ENCODE measurements at places on chromosomes 13 and 19.

DNA sequence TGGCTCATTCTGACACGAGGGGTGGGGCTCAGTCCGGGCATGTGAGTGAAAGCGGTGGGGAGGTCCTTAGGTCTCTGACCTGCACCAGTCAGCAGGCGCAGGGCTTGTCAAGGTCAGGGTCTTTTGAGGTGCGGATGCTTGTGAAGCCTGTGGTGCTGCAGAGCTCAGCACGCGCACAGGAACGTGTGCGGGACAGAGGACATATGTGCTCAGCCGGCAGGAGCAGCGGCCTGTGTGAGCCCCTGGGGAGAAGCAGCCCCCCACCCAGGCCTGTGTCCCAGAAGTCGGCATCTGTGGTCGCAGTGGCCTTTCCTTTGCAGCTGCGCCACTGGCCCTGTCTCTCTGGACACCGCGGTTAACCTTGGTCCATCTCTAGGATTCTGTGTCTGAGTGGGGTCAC, 30.9 kb downstream of the ATP4B start:
- DNase-seq: no peak

- no peak for DNase-seq
Observed at GRCh38 chr19:16198370-16198651, 600 bp downstream of the AP1M1 start.

DNA sequence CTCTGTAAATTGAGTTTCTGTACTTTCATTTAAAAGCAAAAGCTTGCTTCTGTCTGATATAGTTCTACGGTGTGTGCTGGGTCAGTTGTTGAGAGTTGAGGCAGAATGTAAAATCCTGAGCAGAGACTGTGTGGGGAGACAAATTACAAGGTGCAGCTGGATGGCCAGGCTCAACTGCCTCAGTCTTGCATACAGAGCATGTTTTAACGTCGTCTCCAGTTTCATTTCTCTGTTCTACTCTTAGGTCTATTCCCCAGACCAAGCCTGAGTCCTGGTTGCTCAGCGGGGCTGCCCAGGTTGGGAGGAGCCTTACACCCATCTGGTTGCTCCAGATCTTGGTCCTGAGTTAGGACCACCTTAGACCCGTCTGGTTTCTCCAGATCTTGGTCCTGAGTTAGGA, 54.4 kb upstream of the MEDAG start:
- no peak for DNase-seq

DNA sequence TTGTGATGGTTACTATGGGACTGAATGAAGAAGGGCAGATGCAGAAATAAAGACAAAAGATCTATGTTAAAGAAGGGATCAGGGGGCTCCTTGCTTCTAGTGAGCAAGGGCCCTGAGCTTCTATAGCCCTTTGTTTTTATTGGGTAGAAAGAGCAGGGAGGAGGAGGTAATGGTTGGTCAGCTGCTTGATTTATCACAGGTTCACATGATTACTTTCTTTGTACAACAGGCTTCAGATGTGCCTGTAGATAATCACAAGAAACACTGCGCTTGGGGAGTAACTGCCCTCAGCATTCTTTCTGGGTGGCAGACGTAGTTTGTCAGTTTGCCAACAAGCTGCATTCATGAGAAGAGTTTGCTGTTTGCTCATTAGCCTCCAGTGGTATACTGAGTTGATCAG, 4.8 kb upstream of the ZNF439 start:
- peak; percentile 11 for DNase-seq

DNA sequence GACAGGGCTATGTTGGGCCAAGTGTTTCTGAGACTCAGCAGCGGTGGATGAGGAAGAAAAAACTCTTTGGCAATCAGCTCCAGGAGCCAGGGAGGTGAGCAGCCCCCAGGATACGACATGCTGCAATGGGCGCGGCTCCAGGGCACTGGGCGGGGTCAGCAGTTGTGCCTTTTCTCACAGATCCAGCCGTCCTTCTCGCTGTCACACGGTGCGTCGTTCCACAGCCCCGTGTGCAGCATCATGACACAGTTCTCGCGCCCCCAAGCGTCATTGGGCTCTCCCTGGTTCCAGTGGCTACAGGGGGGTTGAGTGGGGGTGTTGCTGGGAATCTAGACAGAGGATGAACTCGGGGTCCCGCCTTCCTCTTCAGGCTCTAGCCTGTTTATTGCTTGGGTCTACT, 2.7 kb downstream of the CLEC4G start:
- no peak for DNase-seq

GRCh38 chr19:7507884-7508283, 8.0 kb upstream of the ZNF358 start:
- DNase-seq: peak; percentile 36

- no peak for DNase-seq
Observed at GRCh38 chr13:100660761-100661160, 13.8 kb downstream of the TMTC4 start.

- DNase-seq: no peak
Observed at GRCh38 chr19:11581740-11582139, 4.3 kb upstream of the ACP5 start.

DNA sequence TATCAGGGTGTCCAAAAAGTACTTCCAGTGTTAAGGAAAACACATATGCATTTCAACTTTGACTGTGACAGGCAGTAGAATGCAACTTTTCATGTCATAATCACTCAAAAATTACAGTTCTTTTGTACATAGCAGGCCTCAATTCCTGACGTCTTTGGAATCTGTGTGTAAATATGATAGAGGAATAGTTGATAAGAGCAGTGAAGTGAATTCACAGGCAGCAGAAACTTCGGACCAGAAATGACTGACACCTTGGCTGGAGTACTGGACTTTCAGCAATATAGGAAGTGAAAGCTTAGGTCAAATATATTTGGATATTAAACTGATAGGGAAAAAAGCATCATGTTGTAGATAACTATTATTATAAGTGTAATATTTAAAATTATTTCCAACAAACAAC, 1741.2 kb upstream of the PCDH20 start:
- DNase-seq: no peak

GRCh38 chr19:3397266-3398022, 31.1 kb downstream of the NFIC start:
- no peak for DNase-seq

- no peak for DNase-seq
Observed at GRCh38 chr19:34265221-34265650, 10.9 kb downstream of the GARRE1 start.

GRCh38 chr13:33945477-33945876, 127.5 kb downstream of the RFC3 start:
- no peak for DNase-seq

All from retinal pigment epithelial cell (primary cell).